ENCODE measurements at places on chromosomes 4 and X. TPM values are rescaled to one million over a fixed set of nuclear protein-coding genes. Genes with fewer than 3 reads are reported as not detected.

DNA sequence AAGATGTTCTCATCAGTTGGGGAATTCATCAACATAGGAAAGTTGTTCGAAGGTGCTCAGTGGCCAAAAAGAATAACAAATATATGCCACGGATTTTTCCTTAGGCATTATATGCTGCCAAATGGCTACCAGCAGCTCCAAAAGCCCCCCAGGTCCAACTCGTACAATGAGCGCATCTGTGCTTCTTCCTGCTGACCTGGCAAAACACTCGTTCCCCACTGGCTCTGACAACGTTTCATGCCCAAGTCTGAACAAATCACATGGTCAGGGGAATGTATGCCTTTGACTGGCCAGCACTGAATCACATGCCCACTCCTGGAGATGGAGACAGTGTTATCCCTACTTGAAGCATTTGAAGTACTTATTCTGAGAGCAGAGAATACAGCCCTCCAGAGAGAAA lies 59.9 kb upstream of the SPP1 start:
- no peak for DNase-seq

FRG1 gene
- 31.8 TPM for polyA plus RNA-seq

GRCh38 chr4:145011636-145012035 lies 86.4 kb downstream of the ANAPC10 start:
- no peak for DNase-seq

DNA sequence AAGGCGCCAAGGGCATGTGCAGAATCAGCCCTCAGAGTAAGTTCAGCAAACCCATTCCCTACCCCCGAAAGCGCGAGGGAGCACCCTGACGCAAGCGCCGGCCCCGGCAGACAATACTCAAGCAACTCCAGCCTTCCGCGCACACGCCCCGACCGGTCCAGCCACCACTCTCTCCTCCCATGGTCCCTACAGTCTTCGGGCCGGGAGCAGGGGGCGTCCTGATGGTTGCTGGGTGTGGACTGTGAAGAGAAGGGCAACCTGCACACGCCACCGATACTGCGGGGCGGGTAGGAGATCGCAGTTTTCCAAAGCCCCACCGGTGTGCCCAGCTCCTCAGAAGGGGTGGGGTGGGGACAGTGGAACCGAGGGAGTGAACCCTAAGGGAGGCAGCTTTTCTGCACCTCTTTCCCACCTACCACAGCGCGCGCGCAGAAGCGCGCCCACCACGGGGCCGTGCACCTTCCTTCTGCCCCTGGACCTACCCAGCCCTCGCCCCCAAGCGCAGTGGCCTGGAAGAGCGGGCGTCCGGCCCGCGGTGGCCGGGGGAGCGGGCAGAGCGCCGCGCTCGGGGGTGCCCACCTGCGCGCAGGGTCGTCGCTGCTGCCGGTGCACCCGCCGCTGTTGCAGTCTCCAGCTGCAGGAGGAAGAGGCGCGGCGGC lies 650.2 kb upstream of the DIPK2B start:
- no peak for DNase-seq

GRCh38 chr4:181877329-181877848 lies 365.8 kb upstream of the TENM3 start:
- DNase-seq, result no peak

- no peak for DNase-seq
Measured at GRCh38 chr4:71267244-71267643, 71.6 kb upstream of the SLC4A4 start.

- no peak for DNase-seq
Measured at GRCh38 chrX:82734140-82734539, 774.0 kb upstream of the POU3F4 start.

FAM53A gene
- 1.3 TPM for polyA plus RNA-seq

- DNase-seq, result no peak
Measured at GRCh38 chr4:119933606-119934005, 133.0 kb downstream of the MAD2L1 start.

DNA sequence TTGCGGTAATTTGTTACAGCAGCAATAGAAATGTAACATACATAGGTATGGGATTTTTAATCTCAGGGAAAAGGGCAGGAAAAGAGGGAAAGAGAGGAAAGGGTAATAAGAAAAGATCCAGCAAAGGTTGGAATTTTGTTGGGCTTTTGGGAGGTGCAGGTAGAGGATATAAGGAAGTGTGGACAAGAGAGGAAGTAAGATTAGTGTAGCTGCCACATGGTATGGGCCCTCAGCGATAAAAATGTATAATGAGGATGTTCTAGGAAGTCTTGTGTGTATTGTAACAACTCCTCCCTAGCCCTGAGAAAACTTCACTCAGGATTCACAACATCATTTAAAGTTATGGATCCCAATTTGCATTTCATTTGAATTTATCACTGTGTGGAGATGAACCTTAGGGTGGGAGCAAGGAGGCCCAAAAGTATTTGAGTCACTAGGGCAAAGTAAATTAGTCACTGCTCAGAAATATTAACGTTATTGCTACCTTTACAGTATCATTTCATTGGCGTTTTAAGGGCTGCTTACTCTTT lies 2.8 kb upstream of the IL21 start:
- DNase-seq, result no peak

DNA sequence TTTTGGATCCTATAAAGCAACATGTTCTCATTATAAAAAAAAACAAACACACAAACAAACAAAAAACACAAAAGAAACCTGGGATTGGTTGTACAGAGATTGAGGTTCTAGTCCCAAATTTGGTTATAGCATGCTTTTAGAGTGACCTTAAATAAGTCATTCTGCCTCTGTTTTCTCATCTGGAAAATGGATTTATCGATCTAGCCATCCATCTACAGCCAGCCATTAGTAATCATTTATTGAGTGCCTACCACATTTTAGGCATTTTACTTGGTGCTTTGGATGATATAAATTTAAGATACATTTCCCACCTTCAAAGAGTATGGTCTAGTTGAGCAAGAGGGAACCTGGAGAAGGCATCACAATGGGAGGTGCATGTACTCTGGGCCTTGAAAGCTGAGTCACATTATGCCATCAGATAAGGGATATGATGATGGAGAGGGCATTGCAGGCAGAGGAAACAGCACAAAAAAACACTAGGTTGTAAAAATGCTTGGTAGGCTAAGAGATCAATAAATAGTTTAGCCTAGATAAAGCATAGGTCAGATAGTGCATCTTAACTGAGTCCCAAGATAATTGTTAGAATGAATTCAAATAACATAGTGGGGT lies 91.4 kb downstream of the HEPH start:
- DNase-seq, result no peak

- no peak for DNase-seq
Measured at GRCh38 chrX:154486396-154487207, at the start of gene UBL4A. TSS of gene UBL4A (minus strand) at chrX:154486615. CDS start at chrX:154486584, 31 bp downstream.

Measured in muscle of arm (tissue), 14 donors.